ENCODE measurements at places on chromosomes 11 and 22. TPM values are rescaled to one million over a fixed set of nuclear protein-coding genes. Genes with fewer than 3 reads are reported as not detected.
A peak's percentile ranks its signal among the peaks of the same experiment; 100 is the strongest.

GRCh38 chr11:47270331-47271271 is 668 bp downstream of the MADD start:
- DNase-seq: peak; percentile 54

- peak; percentile 53 for DNase-seq
These were observed 12.3 kb downstream of the APOL6 start for GRCh38 chr22:35660291-35661127.

- DNase-seq: peak; percentile 85
These were observed 398 bp upstream of the ATG16L2 start for GRCh38 chr11:72813740-72814285.

- DNase-seq: no peak
These were observed 80.6 kb downstream of the GAB2 start for GRCh38 chr11:78336877-78337553.

The TNNT3 gene
- not detected for total RNA-seq

DNA sequence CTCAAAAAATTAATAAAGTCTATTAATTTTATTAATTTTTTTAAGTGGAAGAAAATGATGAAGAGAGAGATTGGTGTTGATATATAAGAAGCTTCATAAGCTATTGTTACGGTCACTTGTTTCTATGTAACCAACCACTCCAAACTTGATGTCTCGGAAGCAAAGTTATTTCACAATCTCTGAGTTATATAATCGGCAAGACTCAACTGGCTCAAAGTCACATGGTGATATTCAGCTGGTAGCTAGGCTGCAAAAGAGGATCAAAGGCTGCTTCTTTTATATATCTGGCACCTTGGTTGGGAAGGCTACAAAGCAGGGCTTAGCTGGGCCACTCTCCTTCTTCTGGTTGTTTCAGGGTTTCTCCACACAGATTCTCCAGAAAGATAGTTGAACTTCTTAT is 245.1 kb upstream of the ARHGAP42 start:
- DNase-seq: no peak

DNA sequence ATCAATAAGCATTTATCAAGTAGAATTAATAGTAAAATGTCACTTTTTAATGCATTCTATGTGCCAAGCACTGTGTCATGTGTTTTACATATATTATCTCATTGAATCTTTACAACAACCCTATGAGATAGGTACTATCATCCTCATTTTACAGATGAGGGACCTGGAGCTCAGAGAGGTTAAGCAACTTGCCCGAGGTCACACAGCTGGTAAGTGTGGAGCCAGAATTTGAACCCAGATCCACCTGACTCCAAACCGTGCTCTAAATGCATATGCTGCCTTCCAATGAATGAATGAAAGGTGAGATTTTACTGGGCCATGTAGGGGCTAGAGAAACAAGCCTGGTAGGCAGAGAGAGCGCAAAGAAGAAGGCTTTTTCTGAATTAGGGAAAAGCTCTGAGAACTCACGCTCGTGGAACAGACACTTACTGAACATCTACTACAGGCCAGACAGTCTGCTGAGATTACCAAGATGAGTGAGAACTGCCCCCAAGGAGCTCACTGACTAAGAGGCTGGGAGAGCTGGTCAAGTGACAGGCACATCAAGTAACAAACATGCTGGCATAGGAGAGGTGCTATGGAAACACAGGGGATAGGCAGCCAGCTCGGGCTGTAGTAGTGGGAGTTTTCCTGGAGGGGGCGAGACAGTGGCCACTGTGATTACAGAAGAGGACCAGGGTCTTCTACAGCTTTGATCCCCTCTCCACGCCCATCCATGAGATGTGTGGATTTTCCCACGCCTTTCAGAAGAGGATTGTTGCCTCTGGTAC is 4.4 kb downstream of the ABCG4 start:
- no peak for DNase-seq
